T-cell (primary cell): ENCODE measurements at places on chromosomes 6 and 20. TPM values are rescaled to one million over a fixed set of nuclear protein-coding genes. Genes with fewer than 3 reads are reported as not detected.

DNA sequence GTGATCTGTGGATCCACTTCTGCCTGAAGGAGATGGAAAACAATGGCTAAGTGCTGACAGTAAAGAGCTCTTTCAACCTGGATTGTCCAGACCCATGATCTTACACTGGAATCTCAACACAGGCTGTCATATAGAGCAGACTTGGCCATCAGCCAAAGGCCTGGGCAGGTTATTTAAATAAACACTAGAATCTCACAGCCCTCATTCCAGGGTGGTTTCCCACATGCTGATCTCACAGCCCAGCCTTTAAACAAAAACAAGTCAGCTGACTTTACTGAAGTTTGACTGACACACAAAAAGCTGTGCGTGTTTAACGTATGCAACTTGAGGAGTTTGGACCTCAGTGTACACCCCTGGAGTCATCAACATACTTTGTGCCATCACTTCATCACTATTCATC, 28.4 kb downstream of the SYNDIG1 start:
- DNase-seq, result no peak

GRCh38 chr6:107989166-107990094, 31.4 kb upstream of the SEC63 start:
- DNase-seq, result no peak

DNA sequence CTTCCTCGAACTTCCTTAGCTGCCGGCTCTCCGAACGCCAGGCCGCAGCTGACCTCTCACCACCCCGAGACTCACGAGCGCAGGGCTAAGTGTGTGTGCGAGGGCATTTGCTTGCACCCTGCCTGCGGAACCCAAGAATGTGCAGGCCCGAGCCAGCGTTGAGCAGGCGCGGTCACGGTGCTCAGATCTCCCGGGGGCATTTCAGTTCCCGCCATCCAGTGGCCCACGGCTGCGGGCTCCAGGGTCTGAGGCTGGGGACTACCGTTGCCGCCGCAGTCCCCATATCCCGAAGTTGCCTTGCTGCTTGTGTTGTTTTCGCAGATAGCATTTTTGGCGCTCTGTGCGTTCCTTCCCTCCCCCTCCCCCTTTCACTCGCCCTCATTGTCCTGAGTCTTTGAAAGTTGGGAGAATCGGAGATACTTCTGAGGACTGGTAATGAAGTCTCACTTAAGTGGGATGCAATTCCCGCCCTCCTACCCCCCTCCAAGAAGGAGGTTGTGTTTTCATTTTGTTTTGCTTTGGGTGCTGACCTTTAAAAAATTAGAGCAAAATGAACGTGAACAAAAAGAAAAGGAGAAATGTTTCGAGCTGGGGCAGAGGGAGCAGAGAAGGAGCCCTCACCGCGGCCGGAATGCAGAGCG, 1.7 kb downstream of the NR2E1 start:
- no peak for DNase-seq

GRCh38 chr6:79193971-79194370, 40.5 kb downstream of the HMGN3 start:
- DNase-seq, result no peak

- no peak for DNase-seq
Measured at GRCh38 chr20:57223648-57224489, 42.6 kb downstream of the BMP7 start.

DNA sequence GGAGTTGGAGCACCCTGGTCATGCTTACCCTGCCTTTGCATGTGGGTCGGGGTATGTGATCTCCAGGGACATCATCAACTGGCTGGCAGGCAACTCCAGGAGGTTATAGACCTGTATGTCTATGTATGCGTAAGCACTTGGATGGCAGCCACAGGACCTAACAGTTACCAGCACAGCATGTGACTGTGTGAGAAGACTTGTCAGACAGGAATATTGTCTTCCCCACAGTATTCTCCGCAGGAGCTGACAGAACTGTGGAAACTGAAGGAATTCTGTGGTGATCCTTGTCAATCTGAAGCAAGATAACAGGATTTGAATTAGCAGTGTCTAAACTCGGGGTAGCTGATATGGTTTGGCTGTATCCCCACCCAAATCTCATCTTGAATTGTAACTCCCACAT, 59.2 kb downstream of the TMEM244 start:
- no peak for DNase-seq

DNA sequence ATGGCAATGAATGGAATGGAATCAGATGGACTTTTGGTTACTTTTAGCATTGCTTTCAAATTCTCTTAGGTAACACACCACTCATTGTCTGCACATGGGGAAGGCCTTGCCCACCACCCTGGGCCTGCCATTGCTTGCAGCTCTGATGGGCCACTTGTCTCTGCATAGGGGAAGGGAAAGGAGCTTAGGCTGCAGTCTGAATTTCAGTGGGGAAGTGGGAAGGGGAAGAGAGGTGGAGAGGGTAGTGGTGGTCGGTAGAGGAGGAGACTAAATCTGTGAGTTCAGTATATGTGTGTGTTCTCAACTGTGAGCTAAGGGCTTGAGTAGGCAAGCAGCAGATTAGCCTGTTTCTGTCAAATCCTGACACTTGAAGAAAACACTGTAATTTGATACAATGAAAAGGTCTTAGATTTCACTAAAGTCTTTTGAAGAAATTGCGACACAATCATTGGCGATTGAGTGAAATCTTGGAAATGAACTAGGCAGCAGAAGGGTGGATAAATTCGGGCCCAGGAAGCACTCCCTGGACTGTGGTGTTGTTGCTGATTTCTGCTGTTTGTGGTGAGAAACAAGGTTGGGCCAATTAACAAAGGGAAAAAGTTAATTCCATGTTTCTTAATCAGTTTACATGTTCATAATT, 80.6 kb downstream of the OTOR start:
- DNase-seq, result no peak

- no peak for DNase-seq
Measured at GRCh38 chr20:44083220-44083933, 103.6 kb downstream of the JPH2 start.

GRCh38 chr6:151847064-151847463, 39.6 kb downstream of the ESR1 start:
- no peak for DNase-seq

GRCh38 chr6:140256248-140256647, 881.8 kb upstream of the CITED2 start:
- DNase-seq, result no peak

DNA sequence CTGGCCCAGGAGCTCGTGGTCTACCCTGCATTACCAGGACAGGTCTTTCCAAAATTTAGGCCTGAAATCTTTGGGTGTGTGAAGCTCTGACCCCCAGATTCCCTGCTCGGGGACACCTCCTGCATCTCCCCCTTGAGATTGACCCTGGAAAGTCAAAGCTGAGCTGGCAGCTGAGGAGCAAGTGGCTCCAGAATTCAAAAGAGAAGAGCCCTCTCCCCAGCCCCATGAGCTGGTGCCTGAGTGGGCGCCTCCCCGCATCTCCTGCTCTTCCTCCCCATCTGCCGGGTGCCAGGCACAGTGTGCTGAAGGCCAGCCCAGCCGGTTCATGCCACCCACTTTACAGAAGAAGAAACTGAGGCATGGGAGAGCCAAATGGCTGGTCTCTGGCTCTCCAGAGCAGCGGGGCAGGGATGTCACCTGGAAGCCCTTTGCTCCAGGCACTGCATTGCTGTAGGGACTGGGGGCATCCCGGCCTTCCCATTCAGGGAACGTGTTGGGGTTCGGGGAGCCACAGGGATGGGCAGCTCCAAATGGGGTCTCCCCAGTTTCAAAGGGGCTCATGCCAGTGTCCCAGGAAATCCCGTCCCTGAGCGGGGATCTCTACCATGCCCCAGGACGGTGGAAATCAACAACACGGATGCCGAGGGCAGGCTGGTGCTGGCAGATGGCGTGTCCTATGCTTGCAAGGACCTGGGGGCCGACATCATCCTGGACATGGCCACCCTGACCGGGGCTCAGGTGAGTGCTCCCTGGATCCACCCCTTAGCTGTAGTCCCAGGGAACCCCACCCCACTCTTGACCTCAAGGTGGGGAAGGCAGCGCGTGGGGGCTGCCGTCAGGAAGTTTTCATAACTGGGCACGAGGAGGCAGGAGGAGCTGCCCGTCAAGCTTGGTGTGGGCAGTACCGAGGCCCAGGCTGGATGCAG, 20.5 kb downstream of the NPEPL1 start:
- DNase-seq, result no peak

DNA sequence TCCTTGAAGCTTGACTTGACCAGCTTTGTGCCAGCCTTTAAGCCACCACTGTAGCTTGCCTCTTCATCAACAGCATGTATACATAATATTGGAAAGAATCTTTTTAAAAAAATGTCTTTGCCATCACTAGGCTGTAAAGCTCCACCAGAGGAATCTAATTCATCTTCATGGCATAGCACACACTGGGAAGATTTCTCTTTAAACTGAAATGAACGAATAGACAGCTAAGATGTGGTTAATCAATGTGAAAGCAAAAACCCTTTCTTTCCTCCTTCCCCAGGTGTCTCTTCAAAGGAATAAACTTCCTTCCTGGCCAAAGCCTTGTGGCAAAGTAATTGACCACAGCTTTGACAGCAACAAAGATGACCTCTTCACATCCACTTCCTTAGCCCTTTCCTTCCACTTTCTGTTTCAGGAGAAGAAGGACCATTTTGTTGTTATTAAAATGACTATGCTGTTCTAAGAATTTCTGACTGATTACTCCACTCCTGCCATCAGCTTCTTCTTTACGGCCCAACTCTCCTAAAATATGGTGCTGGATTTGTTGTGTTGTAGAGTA, 428.7 kb upstream of the SOX4 start:
- DNase-seq, result no peak

DNA sequence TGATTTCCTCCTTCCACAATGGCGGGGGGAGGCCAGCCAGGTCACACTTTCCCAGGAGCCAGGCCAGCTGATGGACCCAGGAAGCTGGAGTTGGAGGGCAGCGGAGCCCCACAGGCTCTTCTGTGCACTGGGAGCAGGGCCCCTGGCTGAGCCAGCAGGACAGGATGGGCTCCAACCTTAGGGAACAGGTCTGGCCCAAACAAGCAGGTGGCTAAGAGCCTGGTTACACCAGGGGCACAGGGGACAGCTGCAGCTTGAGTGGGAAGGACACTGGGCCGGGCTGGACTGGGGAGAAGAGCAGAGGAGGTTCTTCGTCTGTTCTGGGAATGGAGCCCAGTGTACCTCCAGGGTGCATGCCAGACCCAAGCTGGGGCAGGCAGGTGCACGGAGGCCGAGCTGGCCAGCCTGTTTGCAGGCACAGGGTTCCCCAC, 102.3 kb downstream of the DLL1 start:
- no peak for DNase-seq

- no peak for DNase-seq
Measured at GRCh38 chr6:53044572-53044971, 20.6 kb upstream of the FBXO9 start.

GRCh38 chr20:36644032-36644705, 1.8 kb downstream of the SLA2 start:
- DNase-seq, result peak; percentile 43

- DNase-seq, result no peak
Measured at GRCh38 chr6:170013815-170014214, 262.4 kb downstream of the ERMARD start.

- no peak for DNase-seq
Measured at GRCh38 chr6:36330366-36330765, 6.3 kb downstream of the BNIP5 start.

- no peak for DNase-seq
Measured at GRCh38 chr6:130724089-130724488, 103.1 kb upstream of the SMLR1 start.

GRCh38 chr6:56510984-56511531, 131.6 kb downstream of the DST start:
- no peak for DNase-seq

DNA sequence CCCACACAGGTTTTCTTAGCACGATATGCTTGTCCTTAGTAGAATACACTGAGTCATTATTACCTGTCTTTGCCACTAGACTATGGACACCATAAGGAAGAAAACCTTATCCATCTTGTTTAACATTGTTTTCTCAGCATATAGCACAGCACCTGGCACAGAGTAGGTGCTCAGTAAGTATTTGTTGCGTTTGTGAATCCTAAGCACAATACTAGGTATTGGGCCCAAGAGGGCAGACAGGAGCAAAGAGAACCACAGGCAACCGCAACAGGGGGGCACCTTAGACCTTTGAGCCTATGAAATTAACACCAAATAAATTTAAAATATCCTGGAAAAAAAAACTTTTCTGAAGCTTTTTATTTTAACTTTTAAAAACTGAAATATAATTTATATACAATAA, 3.7 kb upstream of the NCOA6 start:
- DNase-seq, result no peak

DNA sequence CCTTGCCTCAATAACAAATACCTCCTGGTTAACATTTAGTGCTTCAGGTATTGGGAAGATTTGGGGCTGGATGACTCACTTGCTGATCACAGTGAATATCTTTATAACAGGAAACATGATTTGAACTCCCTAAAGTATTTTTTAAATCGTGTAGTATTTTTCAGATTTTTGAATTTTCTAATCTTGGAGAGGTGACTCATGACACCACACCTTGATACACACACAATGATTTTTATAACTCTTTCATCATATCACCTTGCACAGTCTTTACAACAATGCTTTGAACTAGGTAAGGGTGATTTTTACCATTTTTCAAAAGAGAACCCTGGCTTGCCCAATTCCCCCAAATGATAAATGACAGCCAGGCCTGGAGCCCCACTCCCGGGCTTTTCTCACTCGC, 273.5 kb downstream of the UST start:
- DNase-seq, result no peak

SYCP2 gene
- total RNA-seq, result 3.3 TPM

RAD21L1 gene
- 1.6 TPM for total RNA-seq

CD93 gene
- 0.58 TPM for total RNA-seq

PI16 gene
- total RNA-seq, result 3.7 TPM

LY6G6C gene
- total RNA-seq, result not detected

IYD gene
- total RNA-seq, result not detected

PRSS35 gene
- total RNA-seq, result 0.44 TPM

IL17A gene
- total RNA-seq, result not detected

POU3F2 gene
- total RNA-seq, result not detected
